ENCODE measurements at places on chromosomes 5 and 9.

DNA sequence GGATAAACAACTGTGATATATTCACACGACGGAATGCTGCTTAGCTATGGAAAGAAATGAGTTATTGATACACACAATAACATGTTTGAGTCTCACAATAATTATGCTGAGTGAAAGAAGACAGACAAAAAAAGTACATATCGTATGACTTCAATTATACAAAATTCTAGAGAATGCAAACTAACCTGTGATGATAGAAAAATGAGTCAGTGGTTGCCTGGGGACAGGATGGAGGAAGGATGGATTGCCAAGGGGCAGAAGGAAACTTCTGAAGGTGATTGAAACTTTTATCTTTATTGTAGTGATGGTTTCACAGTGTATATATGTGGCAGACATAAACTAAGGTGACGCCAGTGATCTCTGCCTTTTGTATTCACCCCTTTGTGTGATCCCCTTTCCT, 7.5 kb upstream of the CARTPT start:
- no peak for DNase-seq

DNA sequence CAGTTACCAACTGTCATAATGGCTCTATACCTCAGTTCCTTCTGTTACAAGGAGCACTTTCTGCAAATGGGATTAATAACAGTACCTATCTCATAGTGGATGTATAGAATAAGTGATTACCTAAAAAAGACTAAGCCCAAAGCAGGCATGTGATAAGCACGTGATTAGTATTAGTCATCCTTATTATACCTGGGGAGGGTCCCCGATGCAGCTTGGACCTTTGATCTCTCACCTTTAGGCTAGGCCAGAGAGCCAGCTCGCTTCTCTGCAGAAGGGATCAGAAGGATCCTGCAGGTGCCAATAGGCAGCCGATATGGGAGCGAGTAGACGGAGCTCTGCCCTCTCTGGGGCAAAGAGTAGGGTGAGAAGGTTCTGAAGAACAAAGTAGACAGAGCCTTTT, 4.0 kb downstream of the JADE2 start:
- no peak for DNase-seq

GRCh38 chr5:176810081-176810597, at the start of gene UNC5A:
TSS of gene UNC5A (plus strand) at chr5:176810559. CDS start at chr5:176810751, 192 bp downstream.
- DNase-seq: no peak

DNA sequence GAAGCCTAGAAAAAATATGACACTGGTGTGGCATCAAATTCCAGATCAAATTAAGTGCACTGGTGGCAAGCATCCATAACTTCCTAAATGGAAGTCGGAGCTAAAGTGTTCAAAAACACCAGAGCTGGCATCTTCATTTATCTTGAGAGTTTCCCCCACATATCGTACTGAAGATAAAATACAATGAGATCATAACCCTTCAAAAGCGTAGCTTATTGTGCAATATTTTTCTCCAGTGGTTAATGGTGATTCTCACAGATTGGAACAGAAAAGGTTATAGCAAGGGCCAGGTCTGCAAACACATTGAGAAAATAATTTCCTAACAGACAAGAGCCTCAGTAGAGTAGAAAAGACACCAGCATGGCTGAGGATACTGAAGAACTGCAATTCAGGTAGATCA, 147.6 kb downstream of the SEMA5A start:
- DNase-seq: no peak

DNA sequence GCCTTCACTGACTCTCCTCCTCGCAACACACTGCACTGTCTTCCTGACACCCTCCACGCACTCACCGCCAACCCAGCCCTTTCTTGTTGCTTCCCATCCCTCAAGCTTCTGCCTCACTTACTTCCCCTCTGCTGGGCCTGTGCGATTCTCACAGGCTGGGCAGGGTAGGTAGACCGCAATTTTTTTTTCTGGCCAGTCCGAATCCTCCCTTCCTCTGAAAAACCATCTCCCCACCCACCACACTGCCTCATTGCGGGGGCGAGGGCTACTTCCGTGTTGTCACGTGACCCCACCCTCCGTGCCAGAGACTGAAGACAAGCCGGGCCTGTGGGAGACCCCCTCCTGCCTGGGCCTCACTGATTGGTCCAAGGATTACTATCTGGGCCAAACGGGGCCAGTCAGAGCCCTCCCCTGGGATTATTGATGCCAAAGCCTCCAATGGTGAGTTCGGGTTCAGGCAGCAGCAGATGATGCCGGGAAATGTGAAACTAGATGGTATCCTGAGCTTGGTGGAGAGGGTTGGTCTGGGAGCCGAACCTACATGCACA, 73.1 kb downstream of the STK10 start:
- no peak for DNase-seq

- DNase-seq: no peak
Observed at GRCh38 chr5:154535535-154535934, 57.5 kb upstream of the HAND1 start.

DNA sequence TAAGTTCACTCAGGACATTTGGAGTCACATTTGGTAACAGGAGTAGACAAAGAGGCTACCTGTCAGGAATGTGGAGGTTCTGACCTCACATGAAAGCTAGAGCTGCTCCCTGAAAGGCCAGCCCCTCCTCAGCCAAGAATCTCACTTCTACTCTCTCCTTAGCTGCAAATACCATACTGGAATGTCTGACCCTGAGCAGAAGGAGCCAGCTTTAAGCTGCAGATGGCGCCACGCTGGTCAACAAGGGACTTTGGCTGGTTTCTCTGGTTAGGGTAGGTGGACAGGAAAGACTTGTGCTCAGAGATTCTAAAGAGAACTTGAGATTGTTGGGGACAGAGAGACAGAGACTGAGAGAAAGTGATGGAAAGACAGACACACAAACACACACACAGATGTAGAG, 21.9 kb downstream of the ASTN2 start:
- no peak for DNase-seq

DNA sequence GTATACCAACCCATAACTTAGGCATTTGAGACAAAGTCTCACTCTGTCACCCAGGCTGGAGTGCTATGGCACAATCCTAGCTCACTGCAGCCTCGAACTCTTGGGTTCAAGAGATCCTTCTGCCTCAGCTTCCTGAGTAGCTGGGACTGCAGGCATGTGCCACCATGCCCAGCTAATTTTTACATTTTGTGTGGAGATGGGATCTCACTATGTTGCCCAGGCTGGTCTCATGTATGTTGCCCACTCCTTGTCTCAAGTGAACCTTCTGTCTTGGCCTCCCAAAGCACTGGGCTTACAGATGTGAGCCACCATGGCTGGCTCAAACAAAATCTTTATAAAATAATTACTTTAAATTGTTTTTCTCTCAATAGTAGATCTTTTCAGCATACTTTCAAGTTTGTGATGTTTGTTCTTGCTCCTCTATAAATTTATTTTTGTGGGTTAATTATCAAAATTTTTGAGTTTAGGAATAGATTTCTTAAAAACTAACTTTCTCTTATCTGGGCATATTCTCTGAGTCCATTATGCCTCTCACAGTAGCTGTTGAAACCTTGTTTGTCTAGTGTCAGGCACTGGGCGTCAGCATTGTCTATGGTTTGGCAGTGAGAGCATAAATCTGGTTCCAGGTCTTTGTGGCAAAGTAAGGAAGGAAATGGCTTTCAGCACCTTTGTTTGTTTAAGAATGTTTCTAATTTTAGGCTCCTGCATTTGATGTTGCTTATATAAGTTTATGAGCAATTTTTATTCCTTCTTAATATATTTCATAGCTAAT, 38.7 kb downstream of the NLN start:
- DNase-seq: no peak

- DNase-seq: no peak
Observed at GRCh38 chr5:71482132-71482531, 26.7 kb downstream of the BDP1 start.

DNA sequence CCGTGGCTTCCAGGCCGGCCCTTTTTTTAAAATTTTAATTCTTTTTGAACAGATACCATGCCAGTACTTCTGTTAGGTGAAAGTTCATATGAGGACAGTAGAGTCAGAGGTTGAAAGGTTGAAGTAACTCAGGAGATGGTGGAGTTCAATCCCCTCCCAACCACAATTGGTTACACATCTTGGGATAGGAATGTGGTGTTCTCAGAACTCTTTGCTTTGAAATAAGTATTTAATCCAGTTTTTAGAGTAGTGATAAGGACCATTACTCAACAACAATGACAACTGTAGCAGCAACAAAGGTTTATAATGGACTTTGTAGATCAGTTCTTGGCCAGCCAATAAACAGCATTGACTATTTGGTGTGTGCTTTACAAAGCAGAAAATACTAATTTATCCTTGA, 116.0 kb downstream of the ARHGAP26 start:
- no peak for DNase-seq

- no peak for DNase-seq
Observed at GRCh38 chr5:1163879-1164278, 37.5 kb upstream of the SLC6A19 start.

- DNase-seq: no peak
Observed at GRCh38 chr9:20426019-20426418, 196.3 kb downstream of the MLLT3 start.

DNA sequence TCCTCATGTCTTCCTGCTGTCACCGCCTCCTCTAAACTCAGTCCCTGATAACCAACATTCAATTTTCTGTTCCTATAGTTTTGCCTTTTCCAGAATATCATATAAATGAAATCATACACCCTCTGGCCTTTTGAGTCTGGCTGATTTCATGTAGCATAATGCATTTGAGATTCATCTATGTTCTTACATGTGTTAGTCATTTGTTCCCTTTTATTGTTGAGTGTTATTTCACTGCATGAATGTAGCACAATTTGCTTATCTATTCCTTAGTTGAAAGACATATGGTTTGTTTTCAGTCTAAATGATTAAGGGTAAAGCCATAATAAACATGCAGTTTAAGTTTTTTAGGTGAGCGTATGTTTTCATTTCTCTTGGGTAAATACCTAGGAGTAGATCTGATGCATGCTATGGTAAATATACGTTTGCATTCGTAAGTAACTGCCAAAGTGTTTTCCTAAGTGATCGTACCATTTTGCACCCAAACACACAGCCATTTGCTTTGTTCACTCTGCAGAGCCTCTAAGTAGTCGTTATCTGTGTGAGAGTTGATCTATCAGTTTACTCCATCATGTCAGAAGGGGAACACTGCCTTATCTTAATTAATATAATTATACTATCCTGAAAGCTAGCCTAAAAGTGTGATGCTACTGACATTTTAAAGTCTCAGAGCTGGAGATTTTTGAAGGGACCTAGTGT, 460.8 kb downstream of the DMAC1 start:
- no peak for DNase-seq

DNA sequence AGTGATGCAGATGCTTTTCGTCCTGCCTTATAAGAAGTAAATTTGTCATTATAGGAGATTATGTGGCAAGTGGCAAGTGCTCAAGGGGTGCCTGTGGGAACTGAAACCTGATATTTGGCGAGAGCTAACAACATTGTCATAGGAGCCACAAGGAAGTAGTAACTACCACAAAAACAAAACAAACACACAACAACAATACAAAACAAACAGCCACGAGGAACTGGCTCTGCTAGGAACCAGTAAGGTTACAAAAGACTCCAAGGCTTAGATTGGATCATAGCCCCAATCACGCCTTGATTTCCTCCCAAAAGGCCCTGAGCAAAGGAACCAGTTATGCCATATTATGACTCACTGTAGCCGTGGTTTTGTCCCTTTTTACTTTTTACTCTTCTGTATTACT, 1045.2 kb downstream of the CDH12 start:
- no peak for DNase-seq

DNA sequence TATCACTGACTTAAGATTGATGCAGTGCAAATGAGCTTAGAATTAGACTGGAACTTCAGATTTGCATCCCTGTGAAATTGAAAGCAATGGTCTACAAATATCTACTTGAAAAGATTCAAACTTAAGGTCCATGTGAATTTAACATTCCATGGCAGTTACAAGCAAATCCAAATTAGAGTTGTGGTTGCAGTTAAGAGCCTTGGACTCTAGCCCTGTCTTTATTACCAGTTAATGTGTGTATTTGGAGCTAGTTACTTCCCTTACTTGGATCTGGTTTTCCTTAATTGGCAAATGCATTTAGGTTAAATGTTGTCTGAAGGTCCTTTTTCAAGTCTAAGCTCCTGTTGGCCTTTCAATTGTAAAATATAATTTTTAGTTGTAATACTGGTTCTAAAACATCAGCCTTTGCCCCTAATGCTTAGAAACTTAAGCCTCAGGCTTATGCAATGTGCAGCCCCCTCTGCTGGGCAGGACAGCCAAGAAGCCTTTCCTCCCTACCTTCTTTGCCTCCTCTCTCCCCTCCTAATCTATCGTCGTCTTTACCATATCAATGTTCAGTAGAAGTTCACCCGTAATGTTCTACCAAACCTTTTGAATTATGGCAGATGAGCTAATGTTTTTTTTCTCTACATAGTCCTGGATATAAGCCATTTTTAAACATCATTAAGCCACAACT, 59.5 kb downstream of the ERMP1 start:
- no peak for DNase-seq

All from thoracic aorta (tissue), 2 donors.